Putamen (tissue), 1 donor: ENCODE measurements at places on chromosomes 12 and 14.

DNA sequence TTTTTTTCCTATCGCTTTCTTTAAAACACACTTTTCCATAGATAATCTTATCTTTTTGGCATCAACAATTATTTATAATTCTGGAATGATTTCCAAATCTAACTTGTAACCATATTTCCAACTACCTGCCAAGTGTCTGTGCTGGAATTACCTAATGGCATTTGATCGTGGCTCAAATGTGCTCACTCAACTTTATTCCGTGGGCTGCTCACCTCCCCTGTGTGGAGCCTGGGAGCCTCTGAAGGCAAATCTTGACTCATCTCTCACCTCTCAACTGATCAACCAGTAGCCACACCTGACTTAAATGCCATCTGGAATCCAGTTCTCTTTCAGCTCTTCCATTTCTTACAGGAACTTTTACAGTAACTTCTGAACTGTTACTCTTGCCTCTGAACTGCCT is 608.6 kb downstream of the DIO2 start:
- DNase-seq: no peak

DNA sequence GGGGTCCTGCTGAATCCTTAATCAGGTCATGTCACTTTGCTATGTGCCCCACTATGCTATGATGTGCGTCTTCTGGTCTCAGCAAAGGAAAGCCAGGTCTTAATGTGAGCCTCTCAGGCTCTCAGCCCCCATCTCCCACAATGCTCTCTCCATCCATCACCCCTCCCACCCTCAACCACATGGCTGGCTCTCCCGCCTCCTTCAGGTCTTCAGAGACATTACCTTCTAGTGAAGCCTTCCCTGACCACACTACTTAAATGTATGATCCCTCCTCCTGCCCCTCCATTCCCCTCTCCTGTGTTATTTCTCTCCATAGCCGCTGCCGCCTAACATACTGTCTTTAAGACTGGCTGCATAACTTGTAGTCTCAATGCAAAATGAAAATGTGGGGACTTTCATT is 50.5 kb downstream of the KRT80 start:
- no peak for DNase-seq

GRCh38 chr14:97724265-97724731 is 927.1 kb downstream of the VRK1 start:
- DNase-seq: no peak

DNA sequence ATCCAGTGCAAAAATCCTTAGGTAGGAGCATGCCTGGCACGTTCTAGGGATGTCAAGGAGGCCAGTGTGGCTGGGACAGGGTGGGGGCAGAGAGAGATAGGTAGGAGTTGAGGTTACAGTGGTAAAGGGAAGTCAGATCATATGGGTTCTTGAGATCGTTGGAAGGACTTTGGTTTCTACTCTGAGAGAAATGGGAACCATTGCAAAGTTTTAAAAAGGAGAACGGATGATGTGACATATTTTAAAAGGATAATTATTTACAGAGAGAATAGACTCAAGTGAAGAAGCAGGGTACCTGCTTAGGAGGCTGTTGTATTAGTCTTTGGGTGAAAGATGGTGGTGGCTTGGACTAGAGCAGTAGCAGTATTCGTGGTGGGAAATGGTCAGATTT is 47.6 kb upstream of the ATP2B1 start:
- DNase-seq: no peak

DNA sequence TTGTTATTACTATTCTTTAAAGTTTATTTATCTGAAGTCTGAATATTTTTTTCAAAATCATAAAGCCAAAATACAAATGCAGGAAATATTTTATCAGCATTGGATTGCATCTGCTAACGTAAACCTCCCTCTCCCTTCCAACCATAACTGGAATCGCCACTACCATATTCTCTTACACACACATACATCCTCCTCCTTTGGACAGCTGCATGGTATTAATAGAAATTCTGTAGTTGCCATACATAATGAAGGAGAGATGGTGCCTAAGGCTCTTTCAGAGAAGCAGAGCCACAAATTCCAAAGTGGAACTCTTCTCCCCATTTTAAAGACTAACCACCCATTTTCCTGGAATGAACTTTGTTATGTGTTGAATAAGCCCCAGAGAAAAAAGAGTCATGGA is 352.7 kb downstream of the MDGA2 start:
- DNase-seq: no peak

- no peak for DNase-seq
Observed at GRCh38 chr12:26971963-26972362, 33.7 kb downstream of the FGFR1OP2 start.

- DNase-seq: no peak
Observed at GRCh38 chr14:80627745-80628144, 313.8 kb downstream of the CEP128 start.

DNA sequence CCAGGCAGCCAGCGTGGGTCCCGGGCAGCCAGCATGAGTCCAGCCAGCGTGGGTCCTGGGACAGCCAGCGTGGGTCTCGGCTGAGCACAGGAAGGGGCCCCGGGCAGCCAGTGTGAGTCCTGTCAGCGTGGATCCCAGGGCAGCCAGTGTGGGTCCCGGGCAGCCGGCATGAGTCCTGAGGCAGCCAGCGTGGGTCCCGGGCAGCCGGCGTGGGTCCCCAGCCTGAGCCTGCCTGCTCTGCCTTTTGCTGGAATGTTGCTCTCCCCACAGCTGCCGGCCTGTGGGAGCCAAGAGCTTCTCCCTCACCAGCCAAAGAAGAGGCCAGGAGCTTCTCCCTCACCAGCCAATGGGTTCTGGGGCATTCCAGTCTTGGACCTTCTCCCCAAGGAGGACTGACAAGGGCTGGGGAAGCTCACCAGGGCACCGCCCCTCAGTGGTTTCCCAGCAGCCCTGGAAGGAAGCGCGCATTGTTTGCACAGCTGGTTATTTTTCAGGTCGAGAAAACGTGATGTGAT is 15.0 kb upstream of the RFLNA start:
- DNase-seq: no peak
